Osteoblast (primary cell): ENCODE measurements at places on chromosomes 7 and 10. TPM values are rescaled to one million over a fixed set of nuclear protein-coding genes. Genes with fewer than 3 reads are reported as not detected.

Gene LIPN
- not detected in 2 replicates for total RNA-seq

Gene CPEB3
- total RNA-seq: 1.1 and 1.2 TPM in 2 replicates

Gene FAM24B
- 1.8 and 4.4 TPM in 2 replicates for total RNA-seq

Gene SLC29A4
- total RNA-seq: 0.88 and 1.1 TPM in 2 replicates

Gene SEMA3E
- total RNA-seq: 0.29 and 1.4 TPM in 2 replicates

Gene PTPRZ1
- under 0.01 TPM in 1 of 2 replicates, not detected in the other for total RNA-seq

Gene GSTO2
- 1.8 and 2.2 TPM in 2 replicates for total RNA-seq

Gene SSC4D
- total RNA-seq: 0.88 and 1.1 TPM in 2 replicates

Gene MINDY4
- 8.5 and 10.5 TPM in 2 replicates for total RNA-seq
